ENCODE measurements at places on chromosomes 13 and 19.

DNA sequence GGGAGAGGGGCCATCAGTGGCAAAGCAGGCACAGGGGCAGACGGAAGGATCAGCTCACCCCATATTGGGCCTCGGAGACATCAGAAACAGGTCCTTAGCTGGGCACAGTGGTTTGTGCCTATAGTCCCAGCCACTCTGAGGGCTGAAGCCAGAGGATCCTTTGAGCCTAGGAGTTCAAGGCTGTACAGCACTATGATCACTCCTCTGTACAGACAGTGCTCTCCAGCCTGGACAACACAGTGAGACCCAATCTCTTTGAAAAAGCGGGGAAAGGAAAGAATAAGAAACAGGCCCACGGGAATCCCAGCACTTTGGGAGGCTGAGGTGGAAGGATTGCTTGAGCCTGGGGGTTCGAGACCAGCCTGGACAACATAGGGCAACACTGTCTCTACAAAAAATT is 6.0 kb downstream of the SERTAD1 start:
- no peak for DNase-seq

GRCh38 chr19:5073153-5073844 is 104.4 kb downstream of the KDM4B start:
- DNase-seq = no peak

- no peak for DNase-seq
These were observed 165.2 kb downstream of the TDRD3 start for GRCh38 chr13:60562096-60562780.

DNA sequence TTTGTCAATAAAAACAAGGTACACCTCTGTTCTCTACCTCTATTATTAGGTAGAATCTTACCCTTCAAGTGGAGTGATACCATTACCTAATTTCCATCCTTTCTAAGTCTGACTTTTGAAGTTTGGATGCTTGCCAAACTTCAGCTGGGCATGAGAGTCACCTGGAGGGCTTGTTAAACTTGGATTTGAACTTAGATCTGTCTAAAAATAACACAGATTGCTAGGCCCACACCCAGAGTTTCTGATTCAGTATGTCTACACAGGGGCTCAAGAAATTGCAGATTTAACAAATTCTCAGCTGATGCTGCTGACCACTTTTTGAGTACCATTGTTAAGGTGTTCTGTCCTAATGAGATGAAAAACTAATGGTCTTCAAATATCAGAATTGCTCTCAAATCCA is 512.2 kb downstream of the LMO7 start:
- DNase-seq = no peak

DNA sequence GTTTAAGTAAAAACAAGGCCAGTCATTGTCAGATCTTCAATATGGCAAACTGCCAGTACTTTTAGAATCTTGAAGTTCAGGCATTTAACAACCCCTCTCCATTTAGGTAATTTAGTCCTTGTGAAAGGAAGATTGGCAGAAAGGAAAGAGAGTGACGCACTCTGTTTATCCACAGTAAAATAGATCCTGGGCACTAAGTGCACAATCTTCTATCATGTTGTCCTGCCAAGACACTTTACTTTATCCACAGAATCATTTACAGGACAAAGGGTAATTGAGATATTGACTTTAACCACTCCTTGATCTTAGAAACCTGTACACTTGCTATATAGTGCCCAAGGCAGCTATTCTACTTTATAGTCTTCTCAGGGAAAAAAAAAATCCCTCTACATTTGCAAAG is 786.4 kb upstream of the SLITRK1 start:
- no peak for DNase-seq

DNA sequence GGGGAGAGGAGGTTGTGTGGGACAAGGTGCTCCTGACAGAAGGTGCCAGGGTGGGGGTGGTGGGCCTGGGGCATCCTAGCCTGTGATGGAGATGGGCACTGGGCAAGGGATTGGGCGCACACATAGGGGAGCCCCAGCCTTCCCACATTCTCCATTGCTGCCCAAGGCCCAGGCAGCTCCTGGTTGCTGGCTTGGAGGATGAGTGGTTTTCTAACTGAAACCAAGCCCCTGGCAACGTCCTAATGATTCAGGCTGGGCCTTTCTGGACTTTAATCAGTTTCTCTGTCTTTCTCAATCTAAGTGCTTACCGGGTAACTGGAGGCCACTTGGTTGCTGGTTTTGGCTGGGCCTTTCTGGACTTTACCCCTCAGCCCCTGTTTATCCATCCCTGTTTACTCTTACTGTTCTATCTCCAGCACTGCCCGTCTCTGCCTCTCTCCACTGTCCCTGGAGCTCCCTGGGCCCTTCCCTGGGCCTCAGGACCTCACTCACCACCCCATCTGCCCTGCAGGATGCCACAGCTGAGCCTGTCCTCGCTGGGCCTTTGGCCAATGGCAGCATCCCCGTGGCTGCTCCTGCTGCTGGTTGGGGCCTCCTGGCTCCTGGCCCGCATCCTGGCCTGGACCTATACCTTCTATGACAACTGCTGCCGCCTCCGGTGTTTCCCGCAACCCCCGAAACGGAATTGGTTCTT is 354 bp downstream of the CYP4F3 start:
- no peak for DNase-seq

- no peak for DNase-seq
These were observed 41.9 kb downstream of the CERS4 start for GRCh38 chr19:8251025-8251472.

DNA sequence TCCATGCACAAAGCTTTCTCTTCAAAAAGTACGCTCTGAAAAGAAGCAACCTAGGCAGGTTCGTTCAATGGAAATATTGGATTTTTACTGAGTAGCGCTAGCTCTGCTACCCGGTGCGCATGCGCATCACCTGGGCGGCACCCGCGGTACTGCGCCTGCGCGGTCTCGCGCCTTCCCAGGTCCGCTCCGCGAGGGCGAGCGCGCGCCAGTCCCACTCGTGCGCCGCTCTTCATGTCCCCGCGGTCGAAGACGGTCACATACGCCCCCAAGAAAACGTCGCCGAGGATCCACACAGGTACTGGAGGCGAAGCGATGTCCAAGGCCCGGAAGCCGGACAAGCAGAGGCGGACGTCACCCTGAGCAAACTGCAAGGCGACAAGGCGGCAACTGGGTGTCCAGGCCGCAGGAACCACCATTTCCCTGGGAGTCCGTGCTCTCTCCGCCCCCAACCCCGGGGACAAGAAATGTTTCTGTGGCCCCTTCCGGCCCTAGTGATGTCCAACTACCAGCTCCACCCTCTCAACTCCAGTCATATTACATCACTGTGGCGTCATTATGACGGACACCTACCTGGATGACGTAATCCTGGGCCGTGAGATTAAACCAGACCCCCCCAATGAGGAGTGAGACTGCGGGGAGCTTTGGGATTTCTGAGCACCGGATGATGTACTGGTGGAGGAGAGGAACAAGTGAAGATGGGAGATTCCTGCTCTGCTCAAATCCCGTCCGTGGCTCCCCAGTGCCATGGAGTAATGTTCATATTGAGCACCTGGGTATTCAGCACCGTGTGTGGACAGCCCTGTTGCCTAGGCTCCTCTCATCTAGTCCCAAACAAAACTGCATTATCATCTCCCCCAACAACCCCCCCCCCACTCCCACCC is 4.8 kb upstream of the KCNC3 start:
- no peak for DNase-seq

- DNase-seq = no peak
These were observed 4.3 kb upstream of the GZMM start for GRCh38 chr19:539429-540030.

GRCh38 chr13:65789815-65790214 is 1440.3 kb downstream of the PCDH9 start:
- peak; percentile 69 for DNase-seq

DNA sequence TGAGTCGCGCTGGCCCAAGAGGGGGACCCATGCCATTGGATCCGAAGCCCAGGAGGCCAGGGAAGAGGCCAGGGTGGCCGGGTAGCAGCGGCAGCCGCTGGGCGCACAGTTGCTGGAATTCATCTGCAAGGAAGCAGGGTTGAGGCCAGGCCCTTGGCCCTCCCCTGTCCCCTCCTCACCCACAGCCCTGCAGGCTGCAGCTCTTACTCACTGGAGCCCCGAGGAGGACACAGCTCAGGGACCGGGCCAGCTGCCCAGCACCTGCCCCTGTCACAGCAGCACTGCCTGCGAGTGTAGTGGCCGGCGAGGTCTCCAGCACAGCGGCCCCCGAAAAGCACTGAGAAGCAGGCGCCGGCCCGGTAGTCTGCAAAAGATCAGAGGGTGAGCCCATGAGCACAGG is 11.2 kb downstream of the FBN3 start:
- DNase-seq = no peak

- DNase-seq = no peak
These were observed 146.9 kb downstream of the ZNF486 start for GRCh38 chr19:20313894-20314293.

DNA sequence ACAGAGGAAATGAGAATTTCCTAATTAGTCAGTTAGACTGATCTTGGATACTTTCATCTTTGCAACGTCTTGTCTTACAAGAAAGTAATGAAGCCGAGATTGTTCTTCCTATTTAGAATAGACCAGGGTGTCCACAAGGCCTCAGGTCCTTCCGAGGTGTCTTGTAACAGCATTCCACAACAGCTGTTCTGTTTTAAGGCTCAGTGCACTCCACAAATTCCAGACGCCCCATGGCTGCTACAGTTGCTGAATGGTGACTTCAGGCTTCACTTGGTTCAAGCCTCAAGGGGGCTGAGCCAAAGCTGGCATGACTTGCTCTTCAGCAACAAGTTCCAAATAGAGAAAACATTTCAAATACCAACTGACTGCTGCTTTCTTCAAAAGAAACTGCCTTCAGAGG is 143.4 kb downstream of the SHISA2 start:
- peak; percentile 49 for DNase-seq

DNA sequence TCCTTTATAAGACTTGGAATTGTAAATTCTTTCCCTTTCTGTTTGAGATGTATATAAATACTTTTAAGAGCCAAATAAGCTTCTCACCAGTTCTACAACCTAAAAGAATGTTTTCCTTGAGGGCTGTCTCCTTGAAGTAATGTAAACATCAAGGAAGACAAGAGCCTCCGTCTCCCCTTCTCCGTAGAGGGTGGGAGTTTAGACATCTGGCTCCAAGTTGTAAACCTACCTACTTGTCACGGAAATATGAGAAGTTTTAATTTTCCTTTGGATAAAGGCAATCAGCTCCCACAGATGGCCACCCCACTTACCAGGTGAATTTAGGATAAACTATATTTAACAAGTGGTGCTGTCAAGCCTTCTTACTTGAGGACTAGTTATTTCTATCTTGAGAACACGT is 237.9 kb downstream of the NALCN start:
- no peak for DNase-seq

- peak; percentile 87 for DNase-seq
These were observed 246.1 kb downstream of the UQCRFS1 start for GRCh38 chr19:28966737-28967399.

DNA sequence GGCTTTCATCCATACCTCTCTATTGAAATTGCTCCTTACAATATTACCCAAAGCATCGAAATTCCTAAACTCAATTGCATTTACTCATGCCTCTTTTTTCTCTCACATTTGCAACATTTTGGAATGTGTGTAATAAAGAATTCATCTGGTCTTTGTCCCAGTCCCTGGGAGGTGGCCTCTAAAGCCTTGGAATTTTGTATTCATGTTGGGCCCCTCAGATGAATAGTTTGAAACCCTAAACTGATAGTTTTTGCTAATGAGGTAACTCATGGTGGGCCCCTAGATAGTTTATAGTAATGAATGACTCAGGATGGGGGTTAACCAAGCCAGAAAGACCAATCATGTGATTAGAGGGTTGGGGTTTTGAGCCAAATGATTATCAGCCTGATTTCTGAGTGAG is 490.4 kb downstream of the DIAPH3 start:
- DNase-seq = no peak

- DNase-seq = no peak
These were observed 849.4 kb downstream of the DACH1 start for GRCh38 chr13:71017607-71018006.

Measured in LHCN-M2 (cell line).